ENCODE measurements at places on chromosomes 6 and 20.

DNA sequence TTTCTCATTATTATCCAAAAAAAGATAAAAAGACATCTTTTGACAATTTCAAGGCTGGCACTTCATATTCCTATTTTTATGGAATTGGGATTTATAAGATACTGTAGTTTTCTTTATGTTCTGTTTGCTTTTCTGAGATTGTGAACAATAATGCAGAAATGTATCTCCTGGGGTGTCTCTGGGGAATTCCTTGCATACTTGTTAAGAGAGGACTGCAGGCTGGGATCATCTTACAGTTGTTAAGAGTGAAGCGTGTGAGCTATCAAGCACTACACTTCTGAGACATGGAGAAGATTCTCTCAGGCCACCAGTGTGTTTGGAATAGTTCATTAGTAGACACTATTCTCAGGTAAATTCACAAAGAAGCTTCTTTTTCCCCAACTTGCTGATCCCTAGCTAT, 963.3 kb upstream of the GJE1 start:
- no peak for DNase-seq

DNA sequence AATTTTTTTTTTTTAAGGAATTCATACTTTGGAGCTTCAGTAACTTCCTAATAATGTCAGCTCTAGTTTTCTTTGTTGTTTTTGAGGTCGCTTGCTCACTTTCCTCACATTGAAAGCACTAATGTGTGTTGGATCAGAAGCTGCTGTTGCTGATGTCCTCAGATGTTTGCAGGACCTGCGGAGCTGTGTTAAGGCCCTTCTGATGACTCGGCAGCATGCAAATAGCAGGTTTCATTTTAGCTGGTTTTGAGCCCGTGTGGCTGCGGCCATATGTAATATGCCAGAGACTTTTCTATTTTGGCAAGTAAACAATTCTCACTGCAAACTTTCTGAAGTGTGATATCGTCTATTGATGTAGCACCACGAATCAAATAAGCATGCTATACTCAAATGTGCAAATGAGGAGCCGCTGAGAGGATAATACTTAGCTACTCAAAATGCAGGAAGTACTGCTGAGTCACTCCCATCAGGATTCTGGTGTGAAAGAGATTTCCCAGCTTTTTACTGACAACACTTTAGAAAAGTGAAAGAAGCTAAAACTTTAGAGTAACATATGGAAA, 187.8 kb downstream of the SASH1 start:
- no peak for DNase-seq

- DNase-seq = no peak
These were observed 163.4 kb downstream of the SLC24A3 start for GRCh38 chr20:19375801-19376200.

DNA sequence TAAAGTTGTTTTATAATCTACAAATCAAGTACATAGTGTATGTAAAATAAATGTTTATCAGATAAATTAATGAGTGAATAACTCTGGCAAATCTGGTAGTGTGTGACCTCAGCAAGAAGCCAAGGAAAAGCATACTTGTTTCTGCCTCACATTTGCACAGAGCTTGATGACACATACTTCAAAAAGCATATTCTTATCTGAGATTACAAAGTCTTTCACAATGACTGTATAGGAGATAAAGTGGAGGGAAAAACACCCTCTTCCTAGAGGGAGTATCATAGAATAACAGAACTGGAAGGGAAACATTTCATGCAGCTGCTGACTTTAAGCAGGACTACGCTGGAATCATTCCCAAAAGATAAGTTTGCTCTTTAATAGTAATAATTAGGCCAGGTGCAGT, 28.1 kb upstream of the AKAP7 start:
- no peak for DNase-seq

- no peak for DNase-seq
These were observed 19.9 kb downstream of the EZR start for GRCh38 chr6:158799051-158799792.

DNA sequence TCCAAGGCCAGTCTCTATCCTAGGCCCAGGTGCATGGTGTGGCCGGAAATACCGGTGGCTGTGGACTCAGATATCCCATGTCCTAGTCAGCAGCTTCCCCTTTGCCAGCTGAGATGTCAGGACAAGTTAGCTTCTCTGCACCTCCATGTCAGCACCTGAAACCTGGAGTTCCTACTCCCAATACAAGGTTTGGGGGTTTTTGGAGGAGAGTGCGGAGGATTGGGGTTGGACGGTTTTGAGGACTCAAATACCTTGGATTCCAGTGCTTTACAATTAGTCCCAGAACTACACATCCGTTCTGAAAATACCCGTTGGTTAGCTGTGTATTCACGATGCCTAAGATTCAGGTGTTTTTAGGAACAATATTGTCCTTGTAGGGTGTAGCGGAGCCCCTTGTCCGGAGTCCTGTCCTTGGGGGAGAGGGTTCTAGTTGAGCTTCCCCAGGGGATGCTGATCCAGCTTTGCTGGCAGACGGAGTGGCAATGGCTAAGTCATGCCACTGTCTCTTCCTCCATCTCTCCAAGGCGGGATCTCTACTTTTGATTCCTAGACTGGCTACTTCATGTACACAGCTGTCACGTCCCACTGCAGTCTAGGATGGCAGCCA, 45.0 kb downstream of the ADNP start:
- no peak for DNase-seq

DNA sequence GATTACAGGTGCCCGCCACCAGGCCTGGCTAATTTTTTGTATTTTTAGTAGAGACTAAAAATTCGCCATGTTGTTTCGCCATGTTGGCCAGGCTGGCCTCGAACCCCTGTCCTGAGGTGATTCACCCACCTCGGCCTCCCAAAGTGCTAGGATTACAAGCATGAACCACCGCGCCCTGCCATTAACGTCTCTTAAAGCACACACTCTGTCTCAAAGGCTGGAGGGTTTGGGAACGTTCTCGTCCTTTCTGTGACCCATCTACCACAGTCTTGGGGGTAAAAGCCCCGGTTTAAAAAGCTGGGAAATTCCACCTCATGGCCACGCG, 57.8 kb upstream of the ARID1B start:
- peak; percentile 40 for DNase-seq

- no peak for DNase-seq
These were observed 111.7 kb downstream of the CD24 start for GRCh38 chr6:106862858-106863257.

DNA sequence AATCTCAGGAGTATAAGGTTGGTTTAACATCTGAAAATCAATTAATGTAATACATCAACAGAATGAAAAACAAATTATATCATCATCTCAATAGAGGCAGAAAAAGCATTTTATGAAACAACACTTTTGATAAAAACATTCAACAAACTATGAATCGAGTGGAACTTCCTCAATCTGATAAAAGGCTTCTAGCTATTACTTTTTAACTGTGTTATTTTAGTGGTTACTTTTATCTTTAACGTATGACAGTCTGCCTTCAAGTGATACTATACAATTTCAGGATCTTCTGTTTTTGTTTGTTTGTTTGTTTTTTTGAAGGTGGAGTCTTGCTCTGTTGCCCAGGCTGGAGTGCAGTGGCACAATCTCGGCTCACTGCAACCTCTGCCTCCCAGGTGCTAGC, 73.7 kb downstream of the ZFAND3 start:
- DNase-seq = no peak

Measured in CD4-positive, alpha-beta memory T cell (primary cell).